Breast epithelium (tissue), 4 donors: ENCODE measurements at places on chromosomes 3 and 15.

GRCh38 chr3:4077950-4078349, 225.2 kb upstream of the SETMAR start:
- DNase-seq: no peak

DNA sequence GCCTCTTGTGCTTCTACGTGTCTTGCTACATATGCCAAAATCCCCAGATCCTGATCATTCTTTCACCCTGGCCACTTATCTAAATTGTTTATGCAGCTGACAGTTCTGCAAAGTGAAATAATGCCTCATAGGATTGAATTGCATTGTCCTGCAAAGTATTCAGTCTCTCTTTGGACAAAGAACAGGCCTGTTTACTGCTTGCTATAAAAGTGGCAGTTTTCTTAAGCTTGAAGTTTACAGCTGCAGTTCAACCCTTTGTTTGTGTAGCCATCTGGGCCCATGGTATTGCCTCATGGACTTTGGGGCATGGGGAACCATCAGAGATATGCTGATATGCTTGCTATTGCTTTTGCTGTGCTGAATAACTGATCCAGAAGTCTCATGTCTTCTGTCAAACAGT, 523.2 kb downstream of the OTOL1 start:
- DNase-seq: no peak

- DNase-seq: no peak
Observed at GRCh38 chr3:64251019-64251418, 25.8 kb upstream of the PRICKLE2 start.

GRCh38 chr15:79919749-79920511, 23.1 kb upstream of the MTHFS start:
- no peak for DNase-seq

DNA sequence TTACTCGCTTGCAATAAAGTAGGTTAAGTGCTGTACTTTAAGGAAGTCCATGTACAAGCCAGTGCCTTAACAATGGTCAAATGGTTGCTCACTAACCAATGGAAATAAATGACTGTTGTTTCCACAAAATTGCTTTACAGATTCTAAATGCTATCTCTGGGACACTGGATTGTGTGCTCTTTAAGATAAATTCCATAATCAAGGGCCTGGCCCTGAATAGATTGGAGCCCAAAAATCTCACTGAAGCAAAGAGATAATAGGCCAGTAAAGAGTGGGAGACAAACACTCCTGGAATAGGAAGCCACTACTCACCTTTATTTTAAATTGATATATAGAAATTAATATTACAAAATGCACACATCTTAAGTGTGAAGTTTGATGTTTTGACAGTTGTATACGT, 62.4 kb upstream of the GOLGA6B start:
- no peak for DNase-seq

DNA sequence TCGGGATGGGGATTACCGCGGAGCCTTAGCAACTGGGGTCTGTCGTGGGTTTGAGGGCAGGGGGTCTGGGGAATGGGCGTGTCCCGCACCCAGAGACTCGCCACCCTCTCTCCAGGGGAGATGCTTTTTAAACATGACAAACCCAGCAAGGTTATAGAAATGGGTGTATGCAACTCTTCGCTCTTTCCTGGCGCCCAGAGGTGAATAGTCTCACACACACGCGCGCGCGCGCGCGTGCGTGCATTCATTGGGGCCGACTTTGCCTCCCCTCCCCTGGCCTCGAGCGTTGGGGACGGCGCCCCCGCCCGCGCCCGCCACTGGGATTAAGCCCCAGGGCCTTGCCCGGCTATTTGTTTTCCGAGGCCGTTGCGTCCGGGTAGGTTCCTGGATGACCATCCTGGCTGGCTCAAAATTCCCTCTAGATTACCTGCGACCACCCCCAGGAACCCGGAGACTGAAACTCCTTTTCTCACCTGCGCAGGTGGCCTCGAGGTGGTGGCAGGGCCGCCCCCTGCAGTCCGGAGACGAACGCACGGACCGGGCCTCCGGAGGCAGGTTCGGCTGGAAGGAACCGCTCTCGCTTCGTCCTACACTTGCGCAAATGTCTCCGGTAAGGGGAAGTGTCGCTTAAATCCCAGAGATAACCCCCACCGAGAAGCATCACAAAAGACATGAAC, 777 bp downstream of the GPR160 start:
- DNase-seq: no peak

GRCh38 chr15:29925227-29926082, 103.2 kb upstream of the TJP1 start:
- DNase-seq: no peak

DNA sequence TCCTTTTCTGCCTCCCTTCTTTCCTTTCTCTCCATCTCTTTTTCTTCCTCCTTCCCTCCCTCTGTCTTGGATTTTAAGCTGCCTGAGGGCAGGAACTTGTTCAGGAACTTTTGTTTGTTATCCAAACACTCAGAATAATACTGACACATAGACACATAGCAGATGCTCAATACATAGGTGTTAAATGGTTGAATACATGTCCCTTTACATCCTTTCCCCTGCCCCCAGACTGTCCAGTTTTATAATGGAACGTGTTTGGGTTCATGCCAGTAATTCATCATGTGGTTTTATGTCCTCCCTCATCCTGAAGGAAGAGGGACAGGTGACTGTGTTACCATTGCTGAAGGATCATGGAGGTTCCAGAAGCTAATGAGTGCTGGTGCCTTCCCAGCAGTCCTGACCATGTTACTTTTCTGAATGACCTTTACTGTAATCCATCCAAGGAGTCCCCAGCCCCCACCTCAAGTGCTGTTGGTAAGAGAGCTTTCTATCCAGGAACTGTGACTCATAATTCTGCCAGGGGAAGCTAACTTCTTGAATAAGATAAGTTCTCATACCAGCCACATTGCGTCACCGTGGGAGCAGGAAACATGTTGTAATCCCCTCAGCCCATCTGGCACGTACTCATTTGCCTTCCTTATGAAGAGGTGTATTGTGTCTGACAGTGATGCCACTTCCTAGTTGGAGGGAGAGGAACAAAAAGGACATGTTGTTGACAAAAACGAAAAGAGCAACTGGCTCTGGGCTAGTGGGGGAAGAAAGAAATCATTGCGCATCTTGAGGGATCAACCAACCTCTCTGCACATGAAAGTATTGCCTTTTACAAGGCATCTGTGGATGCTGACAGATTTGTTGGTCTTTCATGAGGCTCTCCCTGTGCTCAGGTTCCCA, 52.4 kb downstream of the IL1RAP start:
- DNase-seq: peak; percentile 58
